NCI-H345 (cell line): ENCODE measurements at places on chromosomes 12 and 14.

GRCh38 chr12:132227118-132227517 is 82.9 kb downstream of the NOC4L start:
- DNase-seq, result no peak

- DNase-seq, result no peak
These were observed 110.9 kb upstream of the CCDC196 start for GRCh38 chr14:66375046-66375964.

GRCh38 chr14:35301735-35302528 is 9.8 kb downstream of the PSMA6 start:
- no peak for DNase-seq

DNA sequence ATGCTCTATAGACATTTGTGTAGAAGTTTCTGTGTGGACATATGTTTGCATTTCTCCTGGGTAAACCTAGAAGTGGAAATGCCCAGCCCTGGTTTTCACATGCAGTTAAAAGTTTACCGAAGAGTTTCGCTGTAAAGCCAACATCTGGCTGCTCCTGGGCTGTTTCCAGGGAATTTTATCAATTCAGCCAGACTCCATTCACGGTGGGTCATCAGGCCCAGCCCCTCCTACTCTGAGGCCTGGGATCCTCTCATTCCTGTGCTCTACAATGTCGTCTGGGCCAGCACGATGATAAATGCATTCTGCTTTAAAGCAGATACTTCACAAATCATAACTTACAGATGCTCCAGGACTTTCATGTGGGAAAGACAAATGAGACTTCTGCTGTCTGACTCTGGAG is 7.1 kb downstream of the NUAK1 start:
- DNase-seq, result no peak

DNA sequence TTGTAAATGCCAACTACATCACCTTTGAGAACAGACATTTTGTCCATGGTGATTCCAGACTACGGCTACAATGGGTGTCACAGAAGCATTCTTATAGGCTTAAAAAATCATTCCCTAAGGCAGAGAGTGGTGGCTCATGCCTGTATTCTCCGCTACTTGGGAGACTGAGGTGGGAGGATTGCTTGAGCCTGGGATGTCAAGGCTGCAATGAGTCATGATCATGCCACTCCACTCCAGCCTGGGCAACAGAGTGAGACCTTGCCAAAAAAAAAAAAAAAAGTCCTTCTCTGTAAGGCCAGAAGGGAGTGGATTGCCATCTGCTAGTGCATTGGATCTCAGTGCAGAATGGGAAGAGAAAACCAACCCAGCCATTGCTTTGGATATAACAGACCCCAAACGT is 522.5 kb downstream of the VRK1 start:
- DNase-seq, result no peak

DNA sequence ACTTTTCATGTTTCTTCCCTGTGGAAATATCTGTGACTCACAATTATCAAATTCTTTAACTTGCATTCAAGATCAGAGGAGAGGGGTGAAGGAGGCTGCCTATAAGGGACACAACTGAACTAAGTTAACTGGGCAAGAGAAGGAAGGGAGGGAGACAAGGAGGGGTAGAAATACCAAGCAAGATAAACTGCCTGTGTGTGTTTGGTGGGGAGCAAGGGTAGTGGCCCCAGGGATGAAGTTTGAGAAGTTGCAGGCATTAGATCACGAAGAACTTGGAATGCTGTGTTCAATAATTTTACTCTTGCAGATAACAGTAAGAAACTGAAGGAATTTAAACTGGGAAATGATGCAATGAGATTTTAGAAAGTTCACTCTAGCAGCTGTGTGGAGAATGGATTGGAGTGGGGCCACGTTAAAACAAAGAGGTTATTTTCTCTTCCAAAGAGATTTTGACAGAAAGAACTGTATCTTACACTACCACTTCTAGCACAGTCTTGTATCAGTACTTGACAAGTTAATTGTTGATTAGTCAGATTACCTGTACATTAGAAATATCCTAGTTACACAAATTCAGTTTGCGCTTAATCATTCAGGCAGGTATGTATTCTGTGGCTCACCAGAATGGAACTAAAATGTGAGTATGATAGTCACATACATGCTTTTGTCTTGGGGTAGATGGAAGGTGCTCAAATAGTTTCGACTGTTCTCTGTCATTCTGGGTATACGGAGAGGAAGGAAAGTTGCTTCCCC is 7.4 kb downstream of the PKP2 start:
- no peak for DNase-seq

DNA sequence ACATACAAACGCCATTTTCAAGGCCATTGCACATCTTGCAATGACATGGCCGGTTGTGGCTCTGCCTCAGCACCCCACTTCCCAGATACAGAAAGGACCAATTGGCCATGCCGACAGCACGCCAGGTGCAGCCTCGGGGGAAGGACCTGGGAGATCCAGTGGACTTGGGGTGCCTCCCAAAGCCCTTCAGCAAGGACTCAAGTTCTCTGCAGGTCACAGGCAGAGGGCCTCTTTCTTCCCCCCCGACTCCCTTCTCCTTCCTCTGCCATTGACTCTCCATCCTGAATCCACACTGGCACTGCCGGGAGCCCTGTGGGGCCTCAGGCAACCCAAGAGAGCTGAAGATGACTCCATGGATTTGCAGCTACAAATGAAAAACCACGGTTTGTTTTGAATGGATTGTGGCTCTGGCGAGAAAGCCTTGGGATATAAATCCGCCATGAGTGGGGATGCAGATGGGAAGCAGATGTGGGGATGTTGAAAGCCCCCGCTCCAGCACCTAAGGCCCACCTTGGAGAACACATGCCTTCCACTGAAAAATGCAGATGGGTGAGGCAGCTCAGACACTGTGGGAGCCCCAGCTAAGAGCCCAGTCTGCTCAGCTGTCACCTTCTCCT is 35.1 kb upstream of the LTBP2 start:
- DNase-seq, result no peak

DNA sequence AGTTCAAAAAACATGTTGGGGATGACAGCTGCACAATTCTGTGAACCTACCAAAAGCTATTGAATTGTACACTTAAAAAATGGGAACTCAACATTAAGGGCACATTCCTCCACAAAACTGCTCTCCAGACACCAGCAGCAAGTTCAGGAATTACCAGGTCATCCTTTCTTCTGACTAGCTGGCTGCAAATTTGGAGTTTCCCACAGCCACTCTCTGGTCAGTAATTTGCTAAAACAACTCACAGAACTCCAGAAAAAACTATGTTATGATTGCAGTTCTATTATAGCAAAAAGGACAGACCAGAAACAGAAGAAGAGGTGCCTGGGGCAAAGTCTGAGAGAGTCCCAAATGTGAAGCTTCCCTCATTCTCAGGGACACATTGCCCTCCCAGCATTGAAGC is 20.1 kb upstream of the PLEKHD1 start:
- DNase-seq, result no peak

DNA sequence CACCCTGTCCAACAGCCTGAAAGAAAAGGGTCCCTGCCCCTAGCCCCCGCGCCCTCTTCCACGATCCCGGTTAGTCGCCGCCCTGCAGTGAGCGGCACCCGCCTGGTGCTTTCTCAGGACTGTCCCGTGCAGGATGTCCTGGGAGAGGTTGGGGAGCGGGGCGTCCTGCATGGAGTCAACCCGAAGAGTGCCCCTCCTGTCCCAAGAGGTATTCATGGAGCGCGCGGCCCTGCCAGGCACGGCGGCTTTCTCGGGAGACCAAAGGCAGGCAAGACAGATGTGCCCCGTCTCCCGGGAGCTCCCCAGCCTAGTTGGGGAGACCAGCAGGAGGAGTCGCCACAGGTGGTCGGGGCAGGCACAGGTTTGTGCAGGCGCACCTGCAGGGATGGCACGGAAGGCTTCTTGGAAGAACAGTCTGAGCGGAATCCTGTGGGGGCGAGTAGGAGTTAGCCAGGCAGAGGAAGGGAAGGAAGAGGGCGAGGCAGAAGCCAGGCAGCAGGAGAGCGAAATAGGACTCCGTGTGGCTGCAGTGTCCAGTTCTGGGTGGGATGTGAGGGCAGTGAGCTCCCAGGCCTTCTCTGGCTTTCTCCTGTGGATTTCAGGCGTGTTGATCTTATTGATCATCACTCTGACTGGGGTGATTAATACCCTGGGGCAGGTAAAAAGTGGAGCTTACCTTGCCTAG is 723 bp downstream of the SIVA1 start:
- DNase-seq, result no peak

DNA sequence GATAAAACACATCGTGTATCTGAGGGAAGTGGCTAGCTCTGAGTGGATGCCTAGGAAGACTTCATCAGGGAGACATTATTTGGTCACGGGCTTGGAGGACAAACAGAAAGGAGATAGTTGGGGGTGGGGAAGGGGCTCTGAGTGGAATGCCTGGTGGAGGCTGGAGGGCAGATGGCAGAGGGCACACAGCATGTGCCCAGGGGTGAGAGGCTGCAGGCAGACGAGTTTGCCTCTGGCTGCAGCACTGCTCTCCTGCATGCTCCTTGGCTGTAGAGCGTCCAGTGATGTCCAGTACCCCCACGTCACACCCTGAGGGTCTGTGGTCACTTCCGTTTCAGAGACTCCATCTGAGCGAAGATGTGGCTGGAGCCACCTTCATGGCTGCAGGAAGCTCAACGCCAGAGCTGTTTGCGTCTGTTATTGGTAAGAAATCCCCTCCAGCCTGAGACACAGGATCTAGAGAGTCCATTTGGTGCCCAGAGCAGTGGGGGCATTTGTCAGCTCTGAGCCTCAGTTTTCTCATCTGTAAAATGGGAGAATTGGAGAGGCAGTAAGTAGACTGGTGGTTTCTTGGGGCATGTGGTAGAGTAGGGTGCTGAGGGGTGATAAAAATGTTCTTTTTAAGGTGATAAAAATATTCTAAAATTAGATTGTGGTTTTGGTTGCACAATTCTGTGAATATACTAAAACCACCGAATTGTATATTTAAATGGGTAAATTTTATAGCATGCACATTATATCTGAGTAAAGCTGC is 71.7 kb upstream of the RIN3 start:
- DNase-seq, result no peak

- no peak for DNase-seq
These were observed 295.1 kb downstream of the GRIN2B start for GRCh38 chr12:13686260-13686659.

GRCh38 chr12:39464976-39465695 is 22.2 kb upstream of the KIF21A start:
- DNase-seq, result no peak

DNA sequence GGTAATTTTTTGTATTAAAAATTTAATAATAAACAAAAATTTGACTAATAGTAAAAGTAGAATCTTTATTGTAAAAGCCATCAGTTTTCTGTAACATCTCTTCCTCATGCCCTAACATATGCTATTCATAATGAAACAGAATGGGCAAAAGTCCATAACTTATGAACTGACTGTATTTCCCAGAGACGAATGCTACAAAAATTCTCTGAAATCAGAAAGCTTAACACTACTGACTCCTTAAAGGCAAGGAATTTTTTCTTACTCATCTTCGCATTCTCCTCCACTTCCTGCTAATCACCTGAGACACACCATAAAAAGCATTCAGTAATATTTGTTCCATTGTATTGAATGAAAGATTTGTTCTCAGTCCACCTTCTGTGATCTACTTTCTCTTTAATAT is 17.6 kb downstream of the MON2 start:
- DNase-seq, result no peak

GRCh38 chr14:51539571-51540037 is 112.1 kb upstream of the FRMD6 start:
- no peak for DNase-seq

DNA sequence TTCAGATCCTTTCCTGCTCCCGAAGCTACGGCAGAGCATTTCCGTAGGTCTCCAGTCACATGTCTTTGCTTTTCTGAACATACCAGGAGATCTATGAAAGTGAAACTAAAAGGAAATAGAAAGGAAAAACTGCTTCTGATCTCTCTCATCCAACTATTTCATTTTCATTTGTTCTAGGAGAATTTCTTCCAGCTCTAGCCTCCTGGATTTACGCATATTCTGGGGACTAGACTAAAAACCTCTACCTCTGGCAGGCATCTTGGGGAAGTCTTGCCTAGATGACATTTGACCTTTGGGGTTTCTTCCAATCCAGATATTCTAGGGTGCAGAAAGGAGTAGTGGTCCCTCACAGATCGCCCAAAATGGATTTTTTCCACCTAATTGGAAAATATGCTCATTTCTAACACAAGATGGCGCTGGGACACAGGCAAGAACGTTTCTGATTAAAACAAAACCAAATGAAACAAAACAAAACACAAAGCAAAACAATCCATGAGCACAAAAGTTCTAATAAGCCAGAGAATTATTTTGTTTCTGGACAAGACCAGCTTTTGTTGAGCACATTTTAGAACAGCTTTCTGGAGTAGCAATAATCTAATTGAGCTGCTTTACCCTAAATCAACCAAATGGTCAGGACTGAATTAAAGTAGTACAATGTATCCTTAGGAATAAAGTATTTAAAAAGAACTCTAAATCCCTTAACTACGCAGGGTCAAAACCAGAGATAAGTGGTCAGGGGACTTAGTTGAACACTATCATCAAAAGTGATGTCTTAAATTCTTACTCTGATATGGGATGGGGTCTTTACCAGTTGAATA is 12.3 kb upstream of the PARP11 start:
- peak; percentile 20 for DNase-seq

GRCh38 chr12:49482095-49483051 is 56.5 kb upstream of the KCNH3 start:
- no peak for DNase-seq

GRCh38 chr14:57355081-57355800 is 35.1 kb upstream of the NAA30 start:
- no peak for DNase-seq

GRCh38 chr12:4744709-4745108 is 24.5 kb downstream of the GALNT8 start:
- DNase-seq, result no peak

- DNase-seq, result no peak
These were observed 980.6 kb downstream of the SLC6A15 start for GRCh38 chr12:83932011-83932410.

- DNase-seq, result no peak
These were observed 2.3 kb downstream of the CCND2 start for GRCh38 chr12:4275870-4276301.

- no peak for DNase-seq
These were observed 11.3 kb downstream of the LRRC74A start for GRCh38 chr14:76837524-76837923.

DNA sequence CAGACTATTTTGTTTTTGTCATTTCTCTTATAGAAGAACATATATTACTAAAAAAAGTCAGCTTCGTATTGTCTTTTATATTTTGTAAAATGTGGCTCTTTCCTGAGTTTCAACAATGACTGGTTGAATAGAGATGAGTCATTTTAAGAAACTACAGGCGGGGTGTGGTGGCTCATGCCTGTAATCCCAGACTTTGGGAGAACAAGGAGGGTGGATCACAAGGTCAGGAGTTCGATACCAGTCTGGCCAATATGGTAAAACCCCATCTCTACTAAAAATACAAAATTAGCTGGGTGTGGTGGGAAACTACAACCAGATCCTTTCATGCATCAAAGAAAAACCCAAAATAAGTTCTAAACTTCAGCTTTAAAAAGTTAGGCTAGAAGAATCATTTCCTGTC is 28.8 kb downstream of the HECTD4 start:
- DNase-seq, result no peak
